Suprapubic skin (tissue), 4 donors: ENCODE measurements at places on chromosomes 5 and 9. TPM values are rescaled to one million over a fixed set of nuclear protein-coding genes. Genes with fewer than 3 reads are reported as not detected.

- H3K4me1 ChIP-seq, result no peaks in the 10 kb centered on the region
- H3K36me3 ChIP-seq, result no peaks in the 10 kb centered on the region
- H3K27me3 ChIP-seq, result no peaks in the 10 kb centered on the region
- DNase-seq, result no peak
These were observed 18.9 kb downstream of the RALGPS1 start for GRCh38 chr9:126933334-126933980.

DNA sequence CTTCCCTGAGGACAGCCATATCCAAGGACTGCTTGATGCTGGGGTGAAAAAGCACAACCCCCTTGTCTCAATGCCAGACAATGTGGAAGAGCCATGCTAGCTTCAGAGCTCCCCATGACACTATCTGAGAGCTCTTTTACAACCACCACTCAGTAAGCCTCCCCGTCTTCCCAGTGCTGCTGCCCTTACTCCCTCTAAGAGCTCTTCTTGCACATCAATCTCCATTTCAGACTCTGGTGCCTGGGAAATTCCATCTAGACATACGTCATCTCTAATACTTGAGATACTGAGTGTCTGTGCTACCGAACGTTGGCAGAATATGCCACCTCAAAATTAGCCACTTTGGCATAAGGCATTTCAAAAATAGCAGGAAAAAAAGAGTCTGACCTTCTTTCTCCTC lies 94.5 kb downstream of the EDIL3 start:
- H3K27me3 ChIP-seq, result no peaks in the 10 kb centered on the region
- H3K27ac ChIP-seq, result no peak overlapping the region
- no peaks in the 10 kb centered on the region for H3K4me1 ChIP-seq
- H3K36me3 ChIP-seq, result no peaks in the 10 kb centered on the region
- no peak for DNase-seq

- peak overlapping the region; percentile 42 for H3K27ac ChIP-seq
- no peak overlapping the region for H3K4me3 ChIP-seq
- H3K36me3 ChIP-seq, result no peaks in the 10 kb centered on the region
- H3K4me1 ChIP-seq, result peaks cover 24% of the 10 kb centered on the region
- H3K27me3 ChIP-seq, result no peaks in the 10 kb centered on the region
- no peak for DNase-seq
These were observed 11.8 kb upstream of the ACTBL2 start for GRCh38 chr5:57494104-57495098.

DNA sequence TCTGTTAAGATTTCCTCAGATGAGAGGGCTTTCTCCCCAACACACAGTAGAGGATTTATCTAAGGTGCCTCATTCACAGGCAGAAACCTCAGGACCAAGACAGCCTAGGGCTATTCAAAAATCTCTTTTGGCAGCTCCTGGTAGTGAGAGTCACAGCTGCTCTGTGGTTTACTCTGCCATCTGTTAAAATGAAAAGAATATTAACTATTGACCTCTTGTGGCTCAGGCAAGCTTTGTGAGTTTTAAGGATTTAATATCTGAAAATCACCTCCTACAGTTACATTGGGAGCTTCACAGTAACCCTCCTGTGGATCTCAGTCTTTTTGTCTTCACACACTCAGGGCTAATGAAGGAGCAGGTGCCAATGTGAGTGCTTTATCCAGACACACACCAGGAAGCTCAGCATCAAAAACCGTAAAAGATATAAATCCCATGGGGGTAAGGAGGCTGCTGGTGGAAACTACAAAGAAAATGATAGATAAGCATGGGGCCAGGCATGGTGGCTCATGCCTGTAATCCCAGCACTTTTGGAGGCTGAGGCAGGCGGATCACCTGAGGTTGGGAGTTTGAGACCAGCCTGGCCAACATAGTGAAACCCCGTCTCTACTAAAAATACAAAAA lies 29.7 kb downstream of the PPP1R2B start:
- no peak overlapping the region for H3K27ac ChIP-seq
- DNase-seq, result no peak
- H3K4me1 ChIP-seq, result no peaks in the 10 kb centered on the region
- H3K27me3 ChIP-seq, result no peaks in the 10 kb centered on the region
- H3K36me3 ChIP-seq, result no peaks in the 10 kb centered on the region

GRCh38 chr5:147479444-147479843 lies 30.4 kb downstream of the DPYSL3 start:
- H3K4me3 ChIP-seq, result no peak overlapping the region
- H3K27me3 ChIP-seq, result no peaks in the 10 kb centered on the region
- DNase-seq, result no peak
- H3K27ac ChIP-seq, result no peak overlapping the region
- H3K4me1 ChIP-seq, result peaks cover 39% of the 10 kb centered on the region

GRCh38 chr5:26579712-26580111 lies 458.7 kb downstream of the CDH9 start:
- no peaks in the 10 kb centered on the region for H3K27me3 ChIP-seq
- H3K27ac ChIP-seq, result no peak overlapping the region
- no peak overlapping the region for H3K4me3 ChIP-seq
- H3K36me3 ChIP-seq, result no peaks in the 10 kb centered on the region
- no peak for DNase-seq

DNA sequence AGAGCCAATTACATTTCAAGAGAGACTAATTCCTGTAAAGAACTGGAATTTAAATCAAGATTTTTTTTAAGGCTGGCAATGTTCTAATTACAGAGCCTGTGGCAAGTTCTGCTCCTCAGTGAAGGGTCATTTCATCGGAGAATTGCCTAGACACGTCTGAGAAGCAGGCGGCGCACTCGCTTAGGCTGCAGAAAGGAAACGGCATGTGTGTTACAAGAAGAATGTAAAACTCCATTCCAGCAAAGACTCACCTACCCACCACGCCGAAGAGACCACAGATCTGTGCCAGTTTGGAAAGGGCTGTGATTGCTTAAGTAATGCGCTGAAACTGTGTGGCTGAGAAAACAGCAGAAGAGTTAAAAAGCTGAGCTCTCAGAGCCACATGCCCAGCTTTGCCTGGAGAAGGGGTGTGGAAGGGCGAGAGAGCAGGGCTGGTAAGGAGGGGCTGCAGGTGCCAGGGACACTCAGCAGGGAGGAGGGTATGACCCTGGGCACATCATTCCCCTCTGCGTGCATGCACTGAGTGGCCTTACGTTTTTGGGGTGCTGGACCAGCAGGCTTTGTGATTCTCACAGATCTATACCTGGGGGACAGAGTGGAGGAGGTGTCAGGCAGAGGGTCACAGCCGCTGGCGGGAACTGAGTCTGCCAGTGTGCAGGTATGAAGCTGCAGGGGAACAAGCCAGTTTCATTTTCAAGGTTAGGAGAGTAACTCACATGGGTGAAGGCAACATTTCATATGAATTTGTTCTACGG lies 17.8 kb upstream of the SLC25A51 start:
- H3K4me3 ChIP-seq, result no peak overlapping the region
- peaks cover 31% of the 10 kb centered on the region for H3K4me1 ChIP-seq
- DNase-seq, result no peak
- no peak overlapping the region for H3K27ac ChIP-seq
- H3K36me3 ChIP-seq, result peaks cover 4% of the 10 kb centered on the region

DNA sequence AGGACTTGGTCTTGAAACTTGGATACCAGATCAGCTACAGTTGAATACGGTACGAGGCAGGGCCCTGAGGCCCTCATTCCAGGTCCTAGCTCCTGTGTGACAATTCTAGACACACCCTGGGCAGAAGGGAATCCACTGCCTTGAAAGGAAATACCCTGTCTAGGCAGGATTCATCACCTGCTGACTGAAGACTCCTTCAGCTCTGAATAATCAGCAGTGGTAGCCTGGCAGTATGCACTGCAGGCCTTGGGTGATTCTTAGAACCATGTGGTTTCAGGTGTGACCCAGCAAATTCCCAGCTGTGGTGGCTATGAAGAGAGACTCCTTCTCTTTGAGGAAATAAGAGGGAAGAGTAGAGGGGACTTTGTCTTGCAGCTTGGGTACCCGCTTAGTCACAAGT lies 17.2 kb upstream of the EFNA5 start:
- H3K36me3 ChIP-seq, result no peaks in the 10 kb centered on the region
- H3K4me1 ChIP-seq, result no peaks in the 10 kb centered on the region
- DNase-seq, result no peak
- no peak overlapping the region for H3K4me3 ChIP-seq
- no peaks in the 10 kb centered on the region for H3K27me3 ChIP-seq
- H3K27ac ChIP-seq, result no peak overlapping the region

- DNase-seq, result no peak
- no peaks in the 10 kb centered on the region for H3K36me3 ChIP-seq
- peaks cover 7% of the 10 kb centered on the region for H3K27me3 ChIP-seq
- no peak overlapping the region for H3K4me3 ChIP-seq
- no peaks in the 10 kb centered on the region for H3K4me1 ChIP-seq
These were observed 237.6 kb downstream of the TENT4A start for GRCh38 chr5:6950860-6951259.

DNA sequence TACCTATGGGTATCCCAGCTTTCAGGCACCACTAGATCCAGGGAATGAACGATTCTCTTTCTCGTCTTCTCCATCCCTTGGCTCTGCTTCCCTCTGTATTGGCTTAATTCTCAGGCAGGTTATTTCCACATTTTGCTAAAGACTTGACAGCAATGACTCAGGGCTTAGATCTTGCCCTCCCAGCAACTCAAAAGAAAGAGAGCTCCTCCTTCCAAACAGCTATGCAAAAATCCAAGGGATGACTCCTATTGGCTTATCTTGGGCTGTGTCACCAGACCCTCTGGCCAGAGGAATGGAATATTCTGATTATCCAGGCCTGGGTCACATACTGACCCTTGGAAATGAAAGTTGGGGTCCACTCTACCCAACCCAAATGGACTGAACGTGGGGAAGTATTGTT lies 270.2 kb downstream of the NTRK2 start:
- H3K4me1 ChIP-seq, result peaks cover 5% of the 10 kb centered on the region
- no peak overlapping the region for H3K27ac ChIP-seq
- no peaks in the 10 kb centered on the region for H3K36me3 ChIP-seq
- no peaks in the 10 kb centered on the region for H3K27me3 ChIP-seq
- DNase-seq, result no peak

- no peak overlapping the region for H3K4me3 ChIP-seq
- no peaks in the 10 kb centered on the region for H3K36me3 ChIP-seq
- peaks cover 46% of the 10 kb centered on the region for H3K4me1 ChIP-seq
- no peaks in the 10 kb centered on the region for H3K27me3 ChIP-seq
These were observed 81.9 kb downstream of the RAPGEF1 start for GRCh38 chr9:131657940-131658339.

DNA sequence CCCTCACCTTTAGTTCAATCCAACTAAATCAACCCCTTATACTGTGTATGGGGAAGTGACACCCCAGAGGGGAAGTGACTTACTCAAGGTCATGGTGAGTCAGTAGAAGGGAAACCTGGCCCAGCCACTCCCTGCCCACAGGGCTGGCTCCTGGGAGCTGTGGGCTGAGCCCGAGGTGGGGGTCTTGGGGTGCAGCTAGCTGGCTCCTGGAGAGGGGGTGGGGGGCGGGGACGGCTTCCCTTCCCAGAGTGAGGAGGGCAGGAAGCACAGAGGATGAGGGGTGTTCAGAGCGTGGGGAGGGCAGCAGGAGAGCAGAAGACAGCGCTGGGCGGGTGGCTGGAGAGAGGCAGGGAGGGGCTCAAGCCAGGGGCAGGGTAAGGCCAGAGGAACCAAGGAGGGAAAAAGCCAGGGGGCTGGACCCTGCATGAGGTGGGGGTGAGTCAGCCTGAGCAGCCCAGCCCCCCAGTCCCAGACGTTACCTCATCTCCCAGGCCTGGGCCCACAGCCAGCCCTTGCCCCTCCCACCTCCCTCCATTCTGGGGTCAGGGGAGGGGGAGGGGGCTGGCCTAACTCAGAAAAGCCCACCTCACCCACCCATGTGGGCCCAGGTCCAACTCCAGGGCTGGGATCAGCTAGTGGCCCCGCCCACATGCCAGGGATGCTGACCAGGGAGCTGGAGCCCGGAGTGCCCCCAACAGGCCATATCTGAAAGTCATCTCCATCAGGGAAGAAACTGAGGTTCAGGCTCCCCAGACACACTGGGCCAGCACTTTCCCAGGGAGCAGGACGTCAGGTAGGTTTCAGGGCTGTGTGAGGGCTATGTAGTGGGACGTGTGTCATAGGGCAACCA lies 2.8 kb downstream of the PDLIM7 start:
- H3K4me3 ChIP-seq, result peak overlapping the region; percentile 7
- H3K27ac ChIP-seq, result peak overlapping the region; percentile 86
- H3K27me3 ChIP-seq, result no peaks in the 10 kb centered on the region
- peaks cover 57% of the 10 kb centered on the region for H3K4me1 ChIP-seq
- peaks cover 29% of the 10 kb centered on the region for H3K36me3 ChIP-seq

DNA sequence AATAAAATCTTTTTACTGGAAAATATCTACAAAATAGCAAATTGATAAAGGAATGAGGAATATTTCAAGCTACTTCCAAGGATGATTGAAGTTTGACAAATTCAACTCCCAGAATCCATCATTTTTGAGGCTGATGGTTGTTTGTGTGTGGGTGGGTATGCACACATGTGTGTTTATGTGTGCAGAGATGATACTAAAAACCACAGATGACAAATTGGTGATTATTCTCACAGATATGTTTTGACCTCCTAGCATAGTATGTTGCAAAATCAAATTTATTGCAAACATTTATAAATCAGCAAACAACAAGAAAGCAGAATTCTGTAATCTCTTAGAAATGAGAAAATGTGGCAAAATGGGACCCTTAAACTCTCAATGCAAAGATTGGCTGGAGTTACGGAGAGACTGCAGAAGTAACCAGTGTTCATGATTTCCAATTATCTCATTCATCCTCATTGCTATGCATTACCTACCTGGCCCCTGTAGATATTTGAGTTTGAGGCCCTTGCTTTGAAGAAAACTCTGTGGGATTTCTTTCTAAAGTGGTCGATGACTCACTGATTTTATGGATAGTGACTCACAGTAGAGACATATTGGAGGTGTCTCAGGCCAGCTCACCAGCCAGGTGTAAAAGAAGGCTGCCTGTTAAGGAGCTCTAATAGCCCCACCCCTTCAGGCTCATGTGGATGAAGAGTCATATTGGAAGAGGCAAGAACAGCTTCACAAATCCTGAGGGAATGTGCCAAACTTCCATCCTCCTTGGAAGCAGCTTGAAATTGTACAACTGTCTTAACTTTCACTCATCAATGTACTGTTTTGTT lies 44.6 kb upstream of the TMC1 start:
- no peaks in the 10 kb centered on the region for H3K27me3 ChIP-seq
- H3K36me3 ChIP-seq, result no peaks in the 10 kb centered on the region
- no peak overlapping the region for H3K27ac ChIP-seq
- no peak overlapping the region for H3K4me3 ChIP-seq

DNA sequence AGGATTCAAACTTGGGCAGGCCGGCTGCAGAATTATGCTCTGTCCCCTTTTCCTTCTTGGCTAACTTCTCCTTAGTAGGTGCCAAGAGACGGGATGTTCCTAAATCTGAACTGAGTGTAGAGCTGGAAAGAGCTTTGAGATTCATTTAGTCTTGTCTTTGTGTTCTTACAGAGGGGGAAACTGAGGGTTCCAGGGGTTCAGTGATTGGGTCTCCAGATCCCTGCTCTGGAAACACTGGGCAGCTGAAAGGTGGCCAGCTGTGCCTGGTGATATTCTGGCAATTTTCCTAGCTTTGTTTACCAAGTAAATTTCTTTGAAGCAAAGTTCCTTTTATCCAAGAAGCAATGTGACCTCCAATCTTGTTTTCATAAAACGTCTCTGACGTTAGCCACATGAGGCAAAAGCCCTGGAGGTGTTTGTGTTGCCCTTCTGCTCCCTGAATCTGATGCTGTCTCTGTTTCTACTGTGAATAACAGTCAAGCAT lies 288.7 kb downstream of the ZSWIM6 start:
- H3K4me1 ChIP-seq, result peaks cover 28% of the 10 kb centered on the region
- peak overlapping the region; percentile 53 for H3K27ac ChIP-seq
- no peak overlapping the region for H3K4me3 ChIP-seq
- DNase-seq, result no peak
- H3K36me3 ChIP-seq, result no peaks in the 10 kb centered on the region

Gene FOXE1
- total RNA-seq, result 3.9 TPM

Gene SKP1
- 261 TPM for total RNA-seq

Gene PFN3
- total RNA-seq, result not detected

Gene CEP78
- 11.0 TPM for total RNA-seq

Gene TRIM41
- total RNA-seq, result 14.5 TPM

Gene TLR4
- 3.4 TPM for total RNA-seq

Gene ZNF354C
- 3.5 TPM for total RNA-seq

Gene CA9
- 2.1 TPM for total RNA-seq

Gene HACD4
- 2.5 TPM for total RNA-seq

Gene POU5F2
- total RNA-seq, result 1.4 TPM
